CD8-positive, alpha-beta memory T cell (primary cell): ENCODE measurements at places on chromosomes 2 and 18. TPM values are rescaled to one million over a fixed set of nuclear protein-coding genes. Genes with fewer than 3 reads are reported as not detected.

DNA sequence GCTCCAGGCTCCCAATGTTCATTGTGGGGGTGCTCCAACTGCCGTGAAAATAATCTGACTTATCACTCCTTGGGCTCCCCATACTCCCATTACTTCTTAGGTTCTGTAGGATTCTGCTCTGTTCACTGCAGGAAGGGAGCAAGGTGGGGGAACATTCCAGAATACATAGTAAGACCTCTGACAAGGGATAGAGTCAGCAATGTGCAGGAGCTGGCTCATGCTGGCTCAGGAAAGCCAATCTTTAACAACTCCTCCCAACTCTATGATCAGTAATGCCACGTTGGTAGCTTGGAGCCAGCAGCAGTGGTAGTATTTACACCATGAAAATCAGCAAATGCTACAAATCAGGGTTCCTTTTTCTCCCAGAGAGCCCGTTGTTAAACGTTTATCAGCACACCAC is 44.4 kb downstream of the FECH start:
- no peaks in the 10 kb centered on the region for H3K36me3 ChIP-seq
- no peaks in the 10 kb centered on the region for H3K27me3 ChIP-seq
- H3K27ac ChIP-seq, result no peak overlapping the region
- DNase-seq, result no peak

DNA sequence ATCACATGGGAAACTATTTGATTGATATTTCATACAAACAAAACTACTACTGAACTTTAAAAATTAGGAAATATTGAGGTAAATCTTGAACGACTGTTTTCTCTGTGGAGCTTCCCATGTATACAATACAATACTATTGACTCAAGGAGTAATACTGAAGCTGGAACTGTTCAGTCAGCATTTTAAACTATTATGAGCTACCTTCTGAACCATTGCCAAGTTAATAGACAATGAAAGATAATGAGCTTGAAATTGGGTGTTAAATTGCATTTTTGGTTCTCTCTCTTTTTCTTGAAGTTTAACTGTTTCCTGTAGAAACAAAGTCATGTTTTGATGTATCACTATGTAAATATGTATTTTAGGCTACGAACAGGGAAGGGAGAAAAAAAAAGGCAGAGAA is 569.2 kb downstream of the ZEB2 start:
- no peak overlapping the region for H3K27ac ChIP-seq
- H3K4me3 ChIP-seq, result no peak overlapping the region
- no peak for DNase-seq
- H3K27me3 ChIP-seq, result no peaks in the 10 kb centered on the region
- no peaks in the 10 kb centered on the region for H3K4me1 ChIP-seq

GRCh38 chr2:25825238-25825637 is 53.0 kb downstream of the ASXL2 start:
- no peak for DNase-seq
- H3K36me3 ChIP-seq, result no peaks in the 10 kb centered on the region
- peaks cover 30% of the 10 kb centered on the region for H3K4me1 ChIP-seq

- H3K27me3 ChIP-seq, result no peaks in the 10 kb centered on the region
- no peaks in the 10 kb centered on the region for H3K4me1 ChIP-seq
- no peaks in the 10 kb centered on the region for H3K36me3 ChIP-seq
- no peak for DNase-seq
These were observed 7.2 kb upstream of the ABCA12 start for GRCh38 chr2:215145611-215146010.

- no peaks in the 10 kb centered on the region for H3K4me1 ChIP-seq
- no peak overlapping the region for H3K4me3 ChIP-seq
- H3K27me3 ChIP-seq, result no peaks in the 10 kb centered on the region
- DNase-seq, result no peak
These were observed 156.7 kb downstream of the LPIN1 start for GRCh38 chr2:11903085-11903606.

- H3K4me1 ChIP-seq, result no peaks in the 10 kb centered on the region
- H3K36me3 ChIP-seq, result no peaks in the 10 kb centered on the region
- H3K27me3 ChIP-seq, result no peaks in the 10 kb centered on the region
- no peak overlapping the region for H3K4me3 ChIP-seq
These were observed 58.0 kb downstream of the DTNB start for GRCh38 chr2:25615386-25615785.

DNA sequence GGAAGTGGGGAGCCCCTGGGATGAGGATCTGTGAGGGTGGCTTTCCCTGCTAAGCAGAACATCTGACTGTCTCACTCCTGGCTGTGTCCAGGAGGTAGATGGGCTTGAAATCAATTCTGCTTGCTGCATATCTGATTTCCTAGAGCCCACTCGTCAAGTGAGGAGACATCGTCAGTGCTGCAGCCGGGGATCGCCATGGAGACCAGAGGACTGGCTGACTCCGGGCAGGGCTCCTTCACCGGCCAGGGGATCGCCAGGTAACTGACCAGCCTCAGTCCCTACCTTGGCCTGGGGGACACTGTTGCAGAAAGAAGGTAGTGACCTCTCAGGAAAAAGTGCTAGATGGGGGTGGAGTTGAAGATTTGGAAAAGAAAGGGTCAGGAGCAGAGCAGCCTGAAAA is 31.3 kb downstream of the CNGA3 start:
- H3K27me3 ChIP-seq, result no peaks in the 10 kb centered on the region
- H3K36me3 ChIP-seq, result no peaks in the 10 kb centered on the region
- no peak overlapping the region for H3K4me3 ChIP-seq
- DNase-seq, result no peak
- no peak overlapping the region for H3K27ac ChIP-seq

- H3K27me3 ChIP-seq, result no peaks in the 10 kb centered on the region
- H3K36me3 ChIP-seq, result no peaks in the 10 kb centered on the region
- no peak overlapping the region for H3K4me3 ChIP-seq
- H3K27ac ChIP-seq, result no peak overlapping the region
- no peak for DNase-seq
These were observed 106.2 kb downstream of the MREG start for GRCh38 chr2:215907147-215907546.

DNA sequence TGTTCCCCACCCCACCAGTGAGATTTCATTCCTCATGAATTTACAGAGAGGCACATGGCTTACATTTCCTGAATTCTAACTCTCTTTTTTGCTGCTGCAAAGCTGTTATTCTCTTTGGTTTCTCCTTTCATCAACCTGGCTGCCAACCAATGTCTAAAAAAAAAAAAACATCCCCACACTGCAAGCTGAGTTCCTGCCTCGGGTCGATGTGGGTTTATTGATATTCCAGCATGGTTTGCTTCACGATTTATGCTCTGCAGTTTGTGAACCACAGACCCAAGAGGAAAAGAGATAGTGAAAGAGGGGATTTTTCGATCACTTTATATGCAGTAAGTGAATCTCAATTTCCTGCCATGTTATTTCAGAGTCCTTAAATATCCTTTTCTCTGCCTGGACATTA is 363.6 kb downstream of the LPIN1 start:
- H3K4me1 ChIP-seq, result peaks cover 27% of the 10 kb centered on the region
- peak overlapping the region; percentile 16 for H3K4me3 ChIP-seq
- no peaks in the 10 kb centered on the region for H3K27me3 ChIP-seq
- DNase-seq, result no peak

ANKRD44 gene
- 150 TPM for total RNA-seq

SLC9A4 gene
- not detected for total RNA-seq

HOXD8 gene
- total RNA-seq, result not detected

OTOS gene
- not detected for total RNA-seq

COL4A3 gene
- not detected for total RNA-seq

APCDD1 gene
- total RNA-seq, result not detected

RTP5 gene
- 0.11 TPM for total RNA-seq
